ENCODE measurements at places on chromosomes 6 and 20.
A peak's percentile ranks its signal among the peaks of the same experiment; 100 is the strongest.

DNA sequence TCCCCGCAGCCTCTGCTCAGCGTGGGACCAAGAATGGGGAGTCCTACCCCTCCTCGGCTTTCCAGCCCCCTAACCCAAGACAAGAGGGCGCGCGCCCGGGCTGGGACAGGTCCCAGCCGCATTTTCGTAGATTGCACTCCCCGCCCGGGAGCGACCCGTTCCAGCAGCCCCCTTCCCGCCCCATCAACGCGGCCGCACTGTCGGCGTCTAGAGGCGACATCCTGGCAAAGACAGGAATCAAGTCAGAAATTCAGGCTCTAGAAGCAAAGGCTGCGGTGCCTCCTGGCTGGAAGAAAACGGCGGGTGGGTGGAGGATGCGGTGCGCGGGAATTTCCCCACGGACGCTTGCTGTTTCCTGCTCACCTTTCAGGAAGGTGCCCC, 957 bp downstream of the PROKR2 start:
- DNase-seq: no peak

DNA sequence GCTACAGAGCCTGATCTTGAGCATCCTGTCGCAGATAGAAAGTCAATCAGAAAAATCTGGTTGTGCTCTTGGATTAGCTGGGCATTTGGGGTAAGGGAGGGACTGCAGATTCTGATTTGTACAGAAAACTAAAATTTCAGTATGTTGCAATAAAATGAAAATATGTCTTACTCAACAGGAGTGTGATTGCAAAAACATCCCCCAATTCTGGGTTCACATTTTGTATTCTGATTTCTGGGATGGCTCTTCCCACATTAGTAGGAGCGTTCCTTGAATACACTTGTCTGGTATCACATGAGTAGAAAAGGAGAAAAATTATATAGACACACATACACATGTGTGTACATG, 40.5 kb downstream of the PANK2 start:
- no peak for DNase-seq

- DNase-seq: peak; percentile 81
Measured at GRCh38 chr20:431012-431904, 23.2 kb downstream of the RBCK1 start.

DNA sequence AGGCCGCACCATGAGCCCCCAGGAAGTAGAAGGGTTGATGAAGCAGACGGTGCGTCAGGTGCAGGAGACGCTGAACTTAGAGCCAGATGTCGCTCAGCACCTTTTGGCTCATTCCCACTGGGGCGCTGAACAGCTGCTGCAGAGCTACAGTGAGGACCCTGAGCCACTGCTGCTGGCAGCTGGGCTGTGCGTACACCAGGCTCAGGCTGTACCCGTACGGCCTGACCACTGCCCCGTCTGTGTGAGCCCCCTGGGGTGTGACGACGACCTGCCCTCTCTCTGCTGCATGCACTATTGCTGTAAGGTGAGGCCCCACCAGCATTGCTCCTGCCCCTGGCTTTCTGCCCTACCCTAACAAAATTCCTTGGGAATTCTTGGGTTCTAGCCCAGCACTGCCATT, 13.1 kb downstream of the DNPH1 start:
- no peak for DNase-seq

GRCh38 chr6:111254779-111255166, 167.5 kb downstream of the SLC16A10 start:
- no peak for DNase-seq

GRCh38 chr20:16415071-16416053, 157.9 kb downstream of the KIF16B start:
- DNase-seq: no peak

GRCh38 chr20:31758521-31758920, 19.4 kb downstream of the TPX2 start:
- DNase-seq: peak; percentile 69

DNA sequence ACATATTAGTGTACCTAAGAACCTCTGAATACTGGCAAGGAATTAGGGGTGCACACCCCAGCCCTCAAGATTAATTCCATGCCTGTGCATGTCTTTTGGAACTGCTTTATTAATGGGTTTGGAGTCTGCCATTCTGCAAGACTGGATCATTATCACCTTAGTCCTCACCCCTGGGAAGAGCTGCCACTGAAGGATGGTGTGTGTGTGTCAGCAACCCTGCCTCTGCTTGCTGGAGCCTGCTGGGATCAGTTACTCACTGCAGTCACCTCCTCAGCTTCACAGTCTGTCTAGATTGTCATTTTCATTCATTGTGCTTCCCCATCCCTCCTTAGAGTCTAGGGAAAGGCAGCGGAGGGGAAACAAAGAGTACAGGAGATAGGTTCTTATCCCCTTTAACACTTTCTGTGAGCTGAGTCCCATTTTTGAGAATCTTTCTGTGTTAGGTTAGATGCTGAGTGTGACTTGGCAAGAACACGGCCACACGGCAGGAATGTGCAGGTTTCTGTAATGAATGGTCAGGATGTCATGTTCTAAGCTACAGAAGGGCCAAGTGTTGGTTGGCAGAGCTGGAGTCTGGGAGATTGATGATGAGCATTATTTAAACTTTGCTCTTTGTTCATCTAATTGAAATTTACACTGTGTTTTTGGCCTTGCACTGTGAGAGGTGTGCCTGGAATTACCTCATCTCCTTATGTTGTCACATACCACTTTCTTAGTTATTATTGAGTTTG, 21.1 kb downstream of the GHRH start:
- no peak for DNase-seq

GRCh38 chr6:101711518-101711917, 318.0 kb downstream of the GRIK2 start:
- no peak for DNase-seq

DNA sequence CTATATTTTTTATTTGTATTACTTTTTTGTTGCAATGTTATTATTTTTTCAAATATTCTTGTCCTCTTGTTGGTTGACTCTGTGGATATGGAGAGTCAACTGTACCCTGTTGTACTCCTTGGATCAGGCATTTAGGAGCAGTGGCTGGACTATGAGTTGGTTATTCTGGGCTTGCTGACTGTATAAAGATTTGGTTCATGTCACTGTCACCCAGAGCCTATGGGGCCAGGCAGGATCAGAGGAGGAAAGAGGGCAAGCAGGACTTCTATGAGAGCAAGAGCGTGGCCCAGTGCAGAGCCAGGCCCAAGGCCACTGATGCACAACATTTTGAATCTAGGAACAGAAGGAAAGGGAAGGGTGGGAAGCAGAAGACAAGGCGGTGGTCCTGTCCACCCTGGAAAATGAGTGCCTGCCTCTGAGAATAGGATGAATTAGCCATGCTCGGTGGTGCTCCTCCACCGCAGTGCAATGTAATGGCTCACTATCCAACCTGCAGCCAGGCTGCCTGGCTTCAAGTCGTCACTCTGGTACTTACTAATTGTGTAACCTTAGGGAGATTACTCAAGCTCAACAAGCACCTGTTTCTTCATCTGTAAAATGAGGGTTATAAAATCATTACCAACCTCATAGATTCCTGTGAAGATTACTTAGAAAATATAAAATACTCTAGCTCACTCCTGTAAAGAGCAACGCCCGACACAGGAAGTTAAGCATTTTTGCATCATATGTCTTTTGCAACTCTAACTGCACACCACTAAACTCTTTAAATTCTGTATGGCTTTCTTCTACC, 192.1 kb downstream of the KCNQ5 start:
- no peak for DNase-seq

DNA sequence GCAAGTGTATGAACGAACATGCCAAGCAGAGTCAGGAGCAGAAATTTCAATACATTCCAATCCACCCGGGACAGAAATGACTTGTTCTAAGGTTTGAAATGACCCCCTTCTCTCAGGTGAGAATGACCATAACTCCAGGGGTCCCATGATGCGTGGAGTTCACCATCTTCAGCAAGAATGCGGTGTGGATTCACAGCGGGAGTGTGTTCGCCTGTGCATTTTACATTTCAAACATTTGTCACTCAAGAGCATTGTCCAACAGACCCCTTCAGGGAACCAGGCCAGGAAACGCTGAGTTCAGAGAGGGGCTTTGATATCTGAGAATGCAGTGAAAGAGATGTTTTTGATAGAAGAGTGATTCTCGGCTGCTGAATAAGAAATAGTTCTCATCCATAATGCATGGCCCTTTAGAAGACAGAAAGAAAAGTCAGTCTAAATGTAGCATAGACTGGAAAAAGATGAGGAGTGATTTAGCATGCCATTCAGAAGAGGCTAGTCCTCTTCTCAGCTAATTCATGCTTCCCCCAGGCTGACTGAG, 200.3 kb upstream of the KCNG1 start:
- no peak for DNase-seq

GRCh38 chr6:128007658-128008057, 106.8 kb upstream of the THEMIS start:
- no peak for DNase-seq

DNA sequence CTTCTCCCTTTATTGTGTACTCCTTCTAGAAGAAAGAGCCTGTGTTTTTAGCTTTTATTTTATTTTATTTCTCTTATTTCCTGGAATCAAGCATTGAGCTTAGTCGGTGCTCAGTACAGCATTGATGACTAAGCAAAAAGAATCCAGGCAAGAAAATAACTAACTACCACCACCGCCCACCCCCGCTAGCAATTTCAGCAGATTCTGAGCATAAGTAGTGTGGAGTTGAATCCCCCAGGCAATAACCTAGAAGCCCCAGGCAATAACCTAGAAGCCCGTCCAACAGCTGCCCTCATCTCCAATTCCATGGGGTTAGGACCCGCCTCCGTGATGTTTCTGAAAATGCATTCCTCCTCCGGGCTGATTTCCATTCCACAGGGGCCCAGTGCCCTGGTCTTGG, 258.0 kb upstream of the TAB2 start:
- DNase-seq: no peak

- DNase-seq: no peak
Measured at GRCh38 chr6:49555951-49556350, 5.5 kb downstream of the C6orf141 start.
